GM12892 (cell line): ENCODE measurements at places on chromosomes 6 and 20.

GRCh38 chr6:87407561-87407900 lies 241 bp upstream of the CFAP206 start:
- DNase-seq, result no peak

DNA sequence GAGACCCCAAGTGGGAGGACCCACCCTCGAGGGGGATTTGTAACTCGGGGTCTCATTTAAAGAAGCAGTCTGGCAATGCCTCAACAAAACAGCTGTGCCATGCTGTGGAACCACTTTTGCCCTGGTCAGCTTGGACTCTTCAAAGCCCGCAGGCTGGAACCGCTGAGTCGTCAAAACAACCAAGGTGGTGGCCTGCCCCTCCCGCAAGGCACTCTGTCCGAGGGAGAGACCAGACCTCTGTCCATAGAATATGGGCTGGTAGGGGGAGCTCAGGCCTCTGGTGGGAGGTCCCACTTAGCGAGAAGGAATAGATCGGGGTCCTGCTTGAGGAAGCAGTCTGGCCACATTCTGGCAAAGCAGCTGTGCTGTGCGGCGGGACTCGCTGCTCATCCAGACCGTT lies 208.1 kb downstream of the BCKDHB start:
- no peak for DNase-seq

GRCh38 chr6:71537717-71538116 lies 249.1 kb downstream of the OGFRL1 start:
- no peak for DNase-seq

DNA sequence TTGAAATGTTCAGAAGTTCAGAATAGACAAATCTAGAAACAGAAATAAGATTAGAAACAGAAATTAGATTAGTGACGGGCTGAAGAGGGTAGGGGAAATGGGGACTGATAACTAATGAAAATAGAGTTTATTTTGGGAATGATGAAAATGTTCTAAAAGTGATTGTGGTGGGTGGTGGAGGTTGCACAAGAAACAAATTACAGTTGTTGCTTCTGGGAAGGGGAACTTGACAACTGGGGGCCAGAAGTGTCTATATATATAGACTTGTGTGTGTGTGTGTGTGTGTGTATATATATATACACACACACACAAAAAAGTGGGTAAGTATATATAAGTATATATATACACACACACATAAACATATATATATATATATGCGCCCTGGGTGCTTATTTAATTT lies 86.5 kb upstream of the RREB1 start:
- DNase-seq, result no peak

DNA sequence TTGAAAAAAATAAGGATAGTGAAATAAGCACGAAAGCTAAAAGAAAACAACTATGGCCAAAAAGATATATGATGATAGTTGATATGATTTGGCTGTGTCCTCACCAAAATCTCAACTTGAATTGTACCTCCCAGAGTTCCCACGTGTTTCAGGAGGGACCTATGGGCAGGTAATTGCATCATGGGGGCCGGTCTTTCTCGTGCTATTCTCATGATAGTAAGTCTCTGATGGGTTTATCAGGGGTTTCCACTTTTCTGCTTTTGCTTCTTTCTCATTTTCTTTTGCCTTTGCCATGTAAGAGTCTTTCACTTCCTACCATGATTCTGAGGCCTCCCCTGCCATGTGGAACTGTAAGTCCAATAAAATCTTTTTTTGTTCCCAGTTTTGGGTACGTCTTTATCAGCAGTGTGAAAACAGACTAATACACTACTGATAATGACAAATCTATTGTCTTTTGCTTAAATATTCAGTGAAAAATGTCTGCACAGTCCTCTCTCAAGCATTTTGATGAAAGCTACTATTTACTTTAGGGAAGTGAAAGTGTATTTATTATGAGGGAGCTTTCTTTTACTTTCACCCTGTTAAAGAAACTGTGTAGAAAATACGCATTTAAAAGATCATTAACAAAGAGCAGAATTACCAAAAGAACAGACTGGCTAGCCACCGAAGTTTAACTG lies 389.1 kb downstream of the HTR1B start:
- no peak for DNase-seq

GRCh38 chr6:134882426-134883038 lies 67.4 kb downstream of the ALDH8A1 start:
- no peak for DNase-seq

- no peak for DNase-seq
Observed at GRCh38 chr6:78598966-78599365, 268.4 kb upstream of the IRAK1BP1 start.

DNA sequence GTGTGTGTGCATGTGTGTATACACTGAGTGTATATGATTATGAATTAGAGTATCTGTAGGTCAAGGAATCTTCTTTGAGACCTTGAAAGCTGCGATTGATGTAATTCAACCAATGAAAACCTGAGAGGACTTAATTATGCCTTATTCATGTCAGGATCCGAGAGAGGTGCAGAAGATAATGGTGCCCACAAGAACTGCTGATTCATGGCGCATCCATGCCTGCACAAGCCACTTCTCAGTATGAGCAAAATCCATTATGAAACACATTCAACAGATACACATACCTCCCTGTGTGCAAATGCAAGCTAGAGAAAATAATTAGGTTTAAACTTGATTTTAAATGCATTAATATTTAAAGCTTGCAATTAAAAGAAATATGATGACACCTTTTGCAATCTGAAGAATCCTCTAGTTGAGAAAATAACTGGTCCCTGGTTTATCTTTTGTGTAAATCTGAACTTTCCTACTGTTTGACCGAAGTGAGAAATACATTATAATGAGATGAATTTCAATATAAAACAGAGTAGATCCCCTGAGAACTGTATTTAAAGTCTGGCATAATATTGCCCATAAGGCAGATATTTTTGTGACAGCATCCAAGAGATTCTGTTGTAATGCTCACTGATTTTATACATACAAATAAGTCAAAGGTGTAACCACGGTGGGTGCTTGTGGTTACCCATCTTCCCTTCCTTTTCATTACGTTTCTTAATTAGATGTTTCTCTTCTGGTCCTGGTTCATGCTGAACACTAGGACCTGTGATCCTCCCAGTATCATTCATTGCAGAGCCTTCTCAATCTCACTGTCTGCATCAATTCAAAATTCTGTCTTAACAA lies 45.6 kb downstream of the LY86 start:
- no peak for DNase-seq

GRCh38 chr6:121651420-121651819 lies 216.0 kb downstream of the GJA1 start:
- DNase-seq, result no peak

DNA sequence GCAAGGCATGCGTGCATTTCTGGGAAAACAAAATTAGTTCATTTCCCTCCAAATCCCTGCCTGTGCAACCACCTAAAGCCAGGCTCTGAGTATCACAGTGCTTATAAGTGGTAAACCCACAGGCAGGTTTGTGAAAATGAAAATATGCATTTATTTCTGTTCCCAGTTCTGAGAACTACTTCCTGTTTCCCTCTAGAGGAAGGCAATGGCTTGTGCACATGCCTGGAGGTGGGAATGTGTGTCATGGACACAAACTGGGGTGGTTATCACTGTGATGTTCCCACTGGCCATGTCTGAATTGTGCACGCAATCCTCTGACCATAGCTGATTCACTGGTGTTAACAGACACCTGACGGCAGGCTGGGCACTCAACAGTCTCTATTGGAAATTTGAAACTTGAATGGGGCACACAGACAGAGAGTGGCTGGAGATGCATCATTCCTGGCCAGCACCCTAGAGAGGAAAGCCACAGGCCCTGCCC lies 26.3 kb downstream of the FAM110A start:
- no peak for DNase-seq
